ENCODE measurements at places on chromosomes 3 and 15.

DNA sequence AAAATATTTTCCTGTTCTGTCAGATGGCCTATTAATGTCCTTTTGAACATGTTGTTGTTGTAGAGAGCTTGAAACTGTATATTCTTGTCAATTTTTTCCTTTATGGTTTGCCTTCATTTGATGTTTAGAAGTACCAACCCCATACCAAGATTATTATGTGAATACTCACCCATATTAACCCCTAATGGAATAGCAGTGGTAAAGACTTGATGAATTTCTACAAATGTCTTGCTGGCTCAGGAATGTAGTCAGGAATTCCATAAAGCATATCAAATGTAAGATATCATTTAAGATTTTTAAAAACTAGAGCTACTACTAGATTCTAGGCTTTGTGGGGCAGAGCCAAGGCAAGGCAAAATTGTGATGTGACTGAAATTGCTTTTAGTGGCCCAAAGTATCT lies 30.0 kb downstream of the MYO5A start:
- DNase-seq = no peak

GRCh38 chr3:142353571-142353970 lies 94.3 kb downstream of the XRN1 start:
- DNase-seq = no peak

- DNase-seq = no peak
These were observed 2.7 kb downstream of the LCTL start for GRCh38 chr15:66563126-66563525.

GRCh38 chr3:47151836-47152235 lies 12.1 kb downstream of the SETD2 start:
- DNase-seq = no peak

DNA sequence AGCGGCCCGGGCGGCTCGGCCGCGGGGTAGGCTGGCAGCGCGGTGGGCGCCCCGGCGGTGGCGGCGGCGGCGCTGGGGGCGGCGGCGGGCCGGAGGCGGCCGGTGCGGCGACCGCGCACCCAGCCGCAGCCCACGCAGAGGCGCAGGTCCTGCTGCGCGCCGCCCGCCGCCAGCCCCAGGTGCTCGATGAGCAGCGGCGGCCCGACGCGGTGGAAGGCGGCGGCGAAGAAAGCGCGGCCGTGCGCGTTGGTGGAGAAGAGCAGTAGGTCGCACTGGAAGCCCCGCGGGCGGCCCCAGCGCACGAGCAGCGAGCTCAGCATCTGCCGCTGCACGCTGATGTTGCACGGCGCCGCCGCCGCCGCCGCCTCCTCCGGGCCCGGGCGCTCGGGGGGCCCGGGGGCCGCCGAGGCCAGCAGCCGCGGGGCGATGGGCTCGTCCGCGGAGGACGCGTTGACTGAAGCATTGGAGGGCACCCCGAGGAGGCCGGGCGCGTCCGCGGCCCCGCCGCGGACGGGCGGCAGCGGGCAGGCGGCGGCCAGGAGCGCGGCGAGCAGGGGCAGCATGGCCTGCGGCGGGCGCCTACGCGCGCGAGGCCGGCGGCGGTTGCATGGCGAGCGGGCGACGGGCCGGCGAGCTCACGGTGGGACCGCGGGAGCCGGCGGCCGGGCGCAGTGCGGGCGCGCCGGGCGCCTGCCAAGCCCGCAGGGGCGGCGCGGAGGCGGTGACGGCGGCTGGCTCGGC lies 452 bp downstream of the TMEM158 start:
- DNase-seq = no peak

DNA sequence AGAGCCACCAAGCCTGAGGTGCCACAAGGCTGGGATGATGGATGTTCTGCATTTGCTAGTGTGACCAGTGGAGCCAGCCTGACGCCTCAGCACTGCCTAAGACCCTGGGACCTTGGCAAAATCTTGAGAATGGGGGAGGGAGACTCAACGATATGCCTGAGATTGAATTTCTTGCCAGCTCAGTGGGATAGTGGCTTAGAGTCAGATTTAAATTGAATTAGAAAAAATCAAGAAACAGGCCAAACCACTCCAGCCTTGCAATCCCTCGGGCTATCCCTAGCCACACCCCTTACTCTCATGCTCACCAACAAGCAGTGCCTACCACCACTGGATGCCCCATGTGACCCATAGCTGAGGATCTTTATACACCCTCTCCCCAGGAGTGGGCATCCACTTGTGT lies 18.7 kb upstream of the PDE8A start:
- no peak for DNase-seq

DNA sequence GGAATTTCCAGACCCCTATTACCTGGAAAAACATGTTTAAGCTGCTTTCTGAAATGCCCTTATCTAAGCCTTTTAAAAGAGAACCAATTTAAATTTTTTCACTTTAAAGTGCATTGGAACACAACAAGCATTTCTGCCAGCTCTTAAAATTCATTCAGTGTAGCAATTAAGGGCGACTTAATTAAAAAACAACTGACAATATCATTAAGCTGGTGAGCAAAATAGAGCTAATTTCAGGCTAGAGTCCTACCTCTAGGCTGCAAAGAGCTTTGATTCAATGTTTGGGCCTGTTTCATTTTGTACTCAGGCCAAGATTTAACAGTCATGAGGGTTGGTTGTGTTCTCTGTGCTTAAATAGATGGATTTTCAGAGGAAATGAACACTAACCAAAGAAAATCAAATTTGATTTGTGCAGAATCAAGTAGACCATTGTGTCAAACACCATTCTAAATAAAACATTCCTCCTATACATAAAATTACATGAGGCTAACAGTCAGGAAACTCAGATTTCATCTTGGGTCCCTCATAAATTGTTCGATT lies 114.6 kb downstream of the TMEM108 start:
- DNase-seq = no peak

- no peak for DNase-seq
These were observed 65.3 kb upstream of the IL12A start for GRCh38 chr3:159923336-159923735.

Measured in AG09319 (cell line).